Fibroblast of skin of left quadriceps (primary cell): ENCODE measurements at places on chromosomes 3 and 15.
A peak's percentile ranks its signal among the peaks of the same experiment; 100 is the strongest.

DNA sequence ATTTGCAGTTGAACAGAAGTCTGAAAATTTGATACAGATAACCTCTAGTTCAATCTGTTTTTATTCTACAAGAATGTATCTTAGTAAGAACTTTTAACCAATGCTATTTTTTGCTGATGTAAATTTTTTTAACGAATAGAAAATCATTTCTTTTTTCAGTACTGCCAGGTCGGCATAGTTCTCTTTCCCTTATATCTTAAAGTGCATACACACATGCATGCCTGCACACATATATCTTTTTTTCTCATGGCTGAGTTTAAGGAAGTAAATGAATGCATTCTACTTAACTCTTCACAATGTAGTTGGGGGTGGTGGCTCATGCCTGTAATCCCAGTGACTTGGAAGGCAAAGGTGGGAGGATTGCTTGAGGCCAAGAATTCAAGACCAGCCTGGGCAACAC is 48.4 kb downstream of the BLM start:
- no peak for DNase-seq

- peak; percentile 36 for DNase-seq
These were observed at the start of gene MAP4 for GRCh38 chr3:48016301-48016973. MAP4 (minus strand) TSS chr3:48016416; CDS start chr3:47998860, 17,556 bp downstream.

DNA sequence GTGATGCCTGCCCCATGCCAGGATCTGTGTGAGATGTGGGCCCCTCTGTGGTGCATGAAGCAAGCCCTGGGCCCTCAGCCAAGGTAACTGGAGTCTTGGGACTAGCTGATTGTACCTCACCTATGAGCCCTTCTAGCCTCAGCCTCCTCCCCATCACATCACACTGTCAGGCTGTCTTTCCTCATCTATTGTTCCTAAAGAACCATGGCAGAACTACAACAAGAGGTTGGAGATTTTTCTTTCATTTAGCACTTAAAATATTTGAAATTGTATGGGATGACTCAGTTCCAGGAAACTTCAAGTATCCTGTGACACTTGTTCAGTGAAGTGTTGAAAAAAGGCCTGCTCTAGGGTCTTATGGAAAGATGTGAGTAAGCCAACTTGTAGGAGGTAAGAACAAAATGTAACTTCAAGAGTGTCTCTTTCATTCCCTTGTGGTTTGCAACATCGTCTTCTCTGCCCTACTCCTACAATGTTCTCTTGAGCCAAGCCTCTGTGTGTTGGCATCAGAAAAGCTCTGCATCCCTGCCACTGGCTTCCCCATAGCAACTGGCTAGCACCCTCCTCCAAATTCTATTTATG is 58.7 kb upstream of the TIPARP start:
- DNase-seq: peak; percentile 64

- DNase-seq: no peak
These were observed 44.1 kb downstream of the C3orf20 start for GRCh38 chr3:14719006-14719405.

DNA sequence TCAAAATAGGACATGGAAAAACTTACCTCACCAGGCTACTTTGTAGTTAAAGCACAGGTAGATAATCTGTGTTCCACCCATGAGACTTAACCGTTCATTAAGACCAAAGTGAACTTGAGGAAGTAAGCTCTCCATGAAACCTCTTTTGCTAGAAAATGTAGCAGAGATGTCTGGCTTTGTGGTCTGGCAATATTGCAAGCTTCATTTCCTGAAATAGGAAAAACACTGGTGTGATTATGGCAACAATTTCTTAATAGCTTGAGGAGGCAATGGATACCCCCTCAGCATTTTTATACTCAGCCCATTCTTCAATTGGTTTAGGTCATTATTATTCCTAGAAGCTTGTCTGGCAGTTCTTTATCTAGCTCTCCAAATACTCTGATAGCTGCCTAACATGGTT is 957.3 kb downstream of the IGSF11 start:
- DNase-seq: no peak

DNA sequence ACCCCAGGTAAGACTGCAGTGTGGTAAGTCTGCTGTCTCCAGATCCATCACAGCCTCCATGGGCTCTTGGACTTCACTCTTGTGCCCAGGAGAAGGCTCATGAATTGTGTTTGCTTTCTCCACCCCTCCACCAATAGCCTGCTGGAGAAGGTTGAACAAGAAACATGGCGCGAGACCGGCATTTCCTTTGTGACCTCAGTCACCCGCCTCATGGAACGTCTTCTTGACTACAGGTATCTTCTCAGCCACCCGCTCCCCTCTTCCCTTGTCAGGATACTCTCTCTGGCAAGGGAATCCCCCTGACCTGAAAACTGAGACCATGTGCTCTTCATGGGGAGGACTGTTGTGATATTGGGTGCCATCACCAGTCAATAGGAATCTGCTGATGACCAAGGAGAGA is 52.1 kb upstream of the MANF start:
- DNase-seq: no peak

GRCh38 chr3:102129760-102130608 is 280.7 kb downstream of the NFKBIZ start:
- peak; percentile 24 for DNase-seq

DNA sequence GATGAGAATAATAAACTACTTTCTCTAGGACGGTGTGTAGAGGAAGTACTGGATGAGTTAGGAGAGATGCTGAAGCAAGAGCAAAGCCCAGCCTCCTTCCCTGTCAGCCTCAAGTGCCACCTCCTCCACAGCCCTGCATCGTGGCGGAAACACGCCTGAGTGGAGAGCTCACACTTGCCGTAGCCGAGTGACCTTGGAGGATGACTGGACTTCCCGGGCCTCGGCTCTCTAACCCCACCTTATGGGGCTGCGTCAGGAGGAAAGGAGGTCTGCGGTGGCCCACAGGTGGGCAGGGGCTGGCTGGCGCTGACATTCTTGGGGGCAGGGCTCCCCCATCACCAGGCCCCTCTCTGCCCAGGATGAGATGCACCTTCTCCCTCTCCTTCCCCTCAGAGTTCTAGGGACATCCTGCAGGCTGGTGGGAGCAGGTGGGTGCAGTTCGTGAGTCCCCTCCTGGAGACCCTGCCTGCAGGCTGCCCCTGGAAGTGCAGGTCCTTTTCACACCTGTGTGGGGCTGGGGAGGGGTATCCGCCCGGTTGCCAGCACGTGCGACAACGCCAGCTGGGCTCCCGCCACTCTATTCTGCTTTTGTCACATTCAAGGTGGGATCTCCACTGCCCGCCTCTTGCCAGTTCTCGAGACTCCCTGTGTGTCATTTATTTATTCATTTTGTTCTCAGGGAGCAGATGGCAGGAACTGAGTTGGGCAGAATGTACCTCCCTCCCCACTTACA is 175.2 kb downstream of the MEGF11 start:
- no peak for DNase-seq

DNA sequence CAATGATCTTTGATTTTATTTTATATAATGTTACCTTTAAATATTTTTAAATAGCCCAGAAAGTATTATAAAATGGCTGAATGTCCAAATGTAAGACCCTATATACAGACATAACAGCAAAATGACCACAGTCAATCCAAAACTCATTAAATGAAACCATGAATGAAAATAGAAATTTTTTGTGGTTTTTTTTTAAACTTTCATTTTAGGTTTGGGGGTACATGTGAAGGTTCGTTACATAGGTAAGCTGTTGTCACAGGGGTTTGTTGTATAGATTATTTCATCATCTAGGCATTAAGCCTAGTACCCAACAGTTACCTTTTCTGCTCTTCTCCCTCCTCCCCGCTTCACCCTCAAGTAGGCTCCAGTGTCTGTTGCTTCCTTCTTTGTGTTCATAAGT is 108.8 kb downstream of the FAIM start:
- DNase-seq: no peak
